CD4-positive, alpha-beta T cell (primary cell): ENCODE measurements at places on chromosomes 5 and 9. TPM values are rescaled to one million over a fixed set of nuclear protein-coding genes. Genes with fewer than 3 reads are reported as not detected.

- no peak for DNase-seq
These were observed 464.4 kb downstream of the TAF11L14 start for GRCh38 chr5:18098691-18099090.

GRCh38 chr5:126355940-126356339 lies 67.3 kb upstream of the GRAMD2B start:
- no peak for DNase-seq

- no peak for DNase-seq
These were observed 94.6 kb downstream of the KDM4C start for GRCh38 chr9:6852243-6852963.

Gene GFPT2
- 1.1 TPM for total RNA-seq

DNA sequence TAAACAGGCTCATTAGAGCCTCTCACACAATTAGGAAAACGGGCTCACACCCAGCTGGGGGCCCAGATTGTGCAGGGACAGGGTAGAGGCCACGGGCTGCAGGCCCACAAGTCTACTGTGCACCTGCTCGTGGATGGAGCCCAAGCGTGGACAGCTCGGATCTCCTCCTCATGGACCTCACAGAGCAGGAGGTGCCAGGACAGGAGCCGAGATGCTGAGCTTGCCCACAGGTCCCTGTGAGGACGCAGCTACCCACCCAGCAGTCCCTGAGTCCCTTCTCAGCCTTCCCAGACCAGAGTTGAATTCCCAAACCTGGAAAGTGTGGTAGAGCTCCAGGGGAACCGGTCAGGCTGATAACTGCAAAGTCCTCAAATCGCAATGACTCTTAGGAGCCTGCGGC lies 70.6 kb upstream of the OLFM1 start:
- DNase-seq: no peak

Gene PMPCA
- 109 TPM for total RNA-seq

DNA sequence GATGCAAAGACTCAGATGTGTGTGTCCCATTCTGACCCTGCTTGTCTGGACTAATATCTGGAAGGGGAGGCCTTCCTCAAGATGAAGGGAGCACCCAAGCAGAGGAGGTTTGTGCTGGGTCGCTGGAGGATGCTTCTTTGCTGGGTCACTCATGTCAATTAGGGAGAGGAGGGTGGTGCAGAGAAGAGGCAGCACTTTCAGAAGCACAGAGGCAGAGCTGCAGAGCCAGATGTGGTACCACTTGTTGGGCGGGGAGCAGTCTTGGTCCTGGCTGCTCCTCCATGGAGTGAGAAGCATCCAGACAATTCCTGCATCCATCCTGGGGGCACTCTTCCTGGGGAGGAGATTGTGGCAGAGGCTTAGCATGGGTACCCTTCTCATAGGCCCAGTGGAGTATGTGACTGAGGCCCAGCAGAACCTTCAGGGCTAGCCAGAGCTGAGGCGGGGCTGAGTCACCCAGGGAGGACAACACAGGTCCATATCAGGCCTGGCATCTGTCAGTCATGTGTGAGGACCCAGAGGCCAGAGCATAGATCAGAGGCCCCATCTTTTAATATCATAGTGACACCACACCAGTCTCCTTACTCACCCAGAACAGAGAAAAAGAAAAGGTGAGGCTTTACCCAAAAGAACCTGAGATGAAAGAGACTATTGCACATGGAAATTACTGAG lies 59.8 kb downstream of the TNFSF15 start:
- no peak for DNase-seq

Gene PAX5
- 0.03 TPM for total RNA-seq
